ENCODE measurements at places on chromosomes 13 and 19. TPM values are rescaled to one million over a fixed set of nuclear protein-coding genes. Genes with fewer than 3 reads are reported as not detected.

Gene ZNF506
- 18.9 TPM for total RNA-seq

Gene LGI4
- 9.7 TPM for total RNA-seq

Gene REXO1
- total RNA-seq, result 41.9 TPM

Gene CLASRP
- 65.3 TPM for total RNA-seq

Gene GPR12
- 0.12 TPM for total RNA-seq

Gene CALR3
- not detected for total RNA-seq

Gene OR7A5
- not detected for total RNA-seq

Gene WDR88
- not detected for total RNA-seq

Gene FXYD3
- 4,169 TPM for total RNA-seq

Gene KIR2DL1
- not detected for total RNA-seq

Gene KIR3DL1
- total RNA-seq, result not detected

Gene NXNL1
- total RNA-seq, result not detected

Gene RASGRP4
- total RNA-seq, result 0.49 TPM

Gene PSG1
- total RNA-seq, result not detected

Gene FPR3
- 7.5 TPM for total RNA-seq

Gene C5AR2
- total RNA-seq, result 0.46 TPM

Gene PINLYP
- 0.95 TPM for total RNA-seq

Gene SLC25A41
- total RNA-seq, result 0.47 TPM
